ENCODE measurements at places on chromosomes 2 and 18.
A peak's percentile ranks its signal among the peaks of the same experiment; 100 is the strongest.

DNA sequence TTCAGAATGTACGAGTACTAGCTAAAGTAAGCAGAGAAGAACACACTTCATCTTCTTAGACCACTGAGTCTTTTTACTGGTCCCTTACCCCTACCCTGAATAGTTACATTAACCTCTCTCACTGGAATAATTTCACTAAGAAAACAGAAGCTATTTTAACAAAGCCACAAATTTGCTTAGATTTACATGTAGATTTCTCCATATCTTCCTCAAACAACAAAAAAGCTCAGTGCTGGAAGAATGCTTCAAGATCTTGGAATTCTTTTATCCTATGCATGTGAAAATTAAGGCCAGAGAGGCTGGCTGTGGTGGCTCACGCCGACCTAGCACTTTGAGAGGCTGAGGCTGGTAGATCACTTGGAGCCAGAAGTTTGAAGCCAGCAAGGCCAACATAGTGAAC is 35.2 kb downstream of the MOGAT1 start:
- no peak for DNase-seq

GRCh38 chr18:67199993-67200617 is 316.4 kb downstream of the DSEL start:
- DNase-seq: no peak

- no peak for DNase-seq
Observed at GRCh38 chr2:121855510-121855909, 100.1 kb downstream of the TSN start.

GRCh38 chr2:135743860-135744259 is 2.2 kb downstream of the UBXN4 start:
- DNase-seq: no peak

DNA sequence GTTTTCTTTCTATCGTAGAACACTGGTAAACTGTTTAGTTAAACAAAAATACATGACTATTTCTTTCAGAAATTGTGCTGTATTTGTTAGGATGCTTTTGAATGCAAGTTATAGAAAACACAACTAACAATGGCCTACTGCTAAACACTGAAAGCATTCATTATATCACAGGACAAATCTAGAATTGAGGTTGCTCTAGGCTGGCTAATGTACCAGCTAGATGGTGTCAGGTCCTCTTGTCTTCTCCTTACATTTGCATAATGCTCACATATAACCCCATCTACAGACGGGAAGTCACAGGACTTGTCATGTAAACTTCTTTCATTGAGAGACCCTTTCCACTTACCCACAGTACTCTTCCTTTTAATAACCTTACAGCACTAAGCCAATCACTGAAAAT is 586.8 kb downstream of the DSC3 start:
- DNase-seq: no peak

DNA sequence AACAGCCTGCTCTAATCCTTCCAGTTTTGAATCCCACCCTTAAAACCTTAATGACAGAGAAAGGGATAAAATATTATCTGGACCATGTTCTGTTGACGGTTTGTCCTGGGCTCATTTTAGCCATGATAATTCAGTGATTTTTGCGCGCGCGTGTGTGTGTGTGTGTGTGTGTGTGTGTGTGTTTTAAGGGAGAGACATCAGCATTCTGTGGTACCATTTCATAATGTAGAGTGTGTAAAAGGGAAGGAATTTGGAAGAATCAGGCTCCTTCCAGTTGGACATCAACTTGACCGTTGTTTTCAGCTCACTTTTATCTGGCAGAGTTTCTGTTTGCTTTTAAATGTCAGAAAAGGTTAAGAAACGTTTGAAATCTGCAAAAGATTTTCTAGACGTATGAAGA is 535.5 kb downstream of the TNS1 start:
- no peak for DNase-seq

- DNase-seq: peak; percentile 55
Observed at GRCh38 chr2:105796131-105796638, 51.5 kb downstream of the NCK2 start.

GRCh38 chr2:211103989-211104388 is 547.6 kb downstream of the CPS1 start:
- DNase-seq: no peak

- no peak for DNase-seq
Observed at GRCh38 chr18:5961097-5961827, 65.9 kb upstream of the TMEM200C start.

- no peak for DNase-seq
Observed at GRCh38 chr2:65098741-65099140, 31.2 kb downstream of the RAB1A start.

DNA sequence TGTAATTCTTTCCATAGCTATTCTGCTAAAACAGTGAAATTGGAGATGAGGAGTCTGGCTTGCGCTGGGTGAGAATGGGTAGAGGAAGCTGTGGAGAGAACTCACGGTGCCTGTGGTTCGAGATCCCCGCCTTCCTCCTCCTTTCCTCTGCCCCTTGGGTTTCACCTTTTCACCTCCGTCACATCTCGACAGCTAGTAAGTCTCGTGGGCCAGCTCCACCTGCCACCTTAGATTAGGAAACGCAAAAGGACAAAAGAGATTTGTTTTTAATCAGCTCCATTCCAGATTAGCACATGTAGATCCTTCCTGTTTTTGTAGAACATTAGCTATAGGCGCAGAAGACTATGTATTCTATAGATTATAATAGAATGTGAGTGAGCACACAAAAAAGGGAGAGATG is 20.6 kb downstream of the TRIB2 start:
- no peak for DNase-seq

GRCh38 chr2:224165901-224166319 is 126.8 kb upstream of the SERPINE2 start:
- DNase-seq: no peak

GRCh38 chr2:168594778-168595177 is 138.7 kb downstream of the CERS6 start:
- no peak for DNase-seq

DNA sequence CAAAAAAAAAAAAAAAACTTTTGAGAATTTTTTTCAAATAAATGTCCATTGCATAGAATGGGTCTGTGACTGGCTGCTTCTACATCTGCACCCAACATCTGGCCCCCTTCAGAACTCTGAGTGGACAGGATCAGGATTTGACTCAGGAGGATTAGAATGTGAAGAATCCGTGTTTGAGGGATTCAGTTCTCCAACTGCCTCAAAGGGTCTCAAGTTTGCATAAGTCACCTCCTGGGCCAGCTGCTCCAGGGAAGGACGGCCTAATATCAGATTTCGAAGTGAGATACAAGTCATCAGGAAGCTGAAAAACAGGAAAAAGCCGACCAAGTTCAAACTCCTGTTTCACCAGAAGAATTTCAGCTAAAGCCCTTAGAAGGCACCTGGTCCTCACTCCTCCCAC is 10.9 kb downstream of the MAT2A start:
- no peak for DNase-seq

DNA sequence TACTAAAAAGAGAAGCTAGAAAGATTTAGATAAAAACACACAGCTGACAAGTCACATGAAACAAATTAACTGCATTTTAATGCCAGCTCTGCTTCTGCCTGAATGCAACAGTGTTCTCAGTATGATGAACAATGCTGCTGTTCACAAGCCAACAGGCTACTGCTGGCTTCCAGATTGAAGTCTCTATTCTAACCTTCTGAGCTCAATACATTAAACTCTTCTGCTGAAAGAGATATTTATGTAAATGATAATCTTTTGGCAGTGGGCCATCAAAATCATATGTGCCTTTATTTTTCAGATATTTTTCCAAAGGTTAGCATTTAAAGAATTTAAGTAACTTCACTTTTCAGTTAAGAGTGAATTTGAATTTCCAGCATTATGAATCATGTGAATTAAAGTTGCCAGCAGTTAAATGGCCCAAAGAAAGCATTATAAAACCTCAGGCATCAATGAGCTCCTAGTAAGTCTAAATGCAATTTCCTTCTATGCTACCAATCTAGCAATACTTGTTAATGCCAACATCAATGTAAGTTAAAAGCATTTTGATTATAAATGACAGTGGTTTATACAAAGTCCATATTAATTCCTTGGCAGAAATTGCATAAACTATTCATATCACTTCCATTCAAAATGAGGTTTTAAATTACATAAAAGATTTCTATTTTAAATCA is 72.4 kb downstream of the ID2 start:
- DNase-seq: no peak

GRCh38 chr2:158635961-158636601 is 159.0 kb upstream of the DAPL1 start:
- no peak for DNase-seq

DNA sequence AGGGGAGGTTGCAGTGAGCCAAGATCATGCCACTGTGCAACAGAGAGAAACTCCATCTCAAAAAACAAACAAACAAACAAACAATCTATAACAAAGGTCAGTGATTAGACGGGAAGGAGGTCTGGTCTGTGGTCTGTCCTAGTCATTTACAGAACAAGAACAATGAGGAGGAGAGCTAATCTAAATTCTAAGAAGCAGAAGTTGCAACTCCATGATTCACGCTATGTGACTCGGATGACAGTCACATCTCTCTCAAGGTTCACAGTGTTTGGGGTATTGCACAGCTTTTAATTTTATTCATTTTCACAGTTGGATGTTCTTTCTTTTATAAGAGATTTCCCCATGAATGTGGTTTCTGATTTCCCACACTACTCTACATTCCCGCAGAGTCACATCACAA is 218.7 kb upstream of the PIEZO2 start:
- DNase-seq: no peak

DNA sequence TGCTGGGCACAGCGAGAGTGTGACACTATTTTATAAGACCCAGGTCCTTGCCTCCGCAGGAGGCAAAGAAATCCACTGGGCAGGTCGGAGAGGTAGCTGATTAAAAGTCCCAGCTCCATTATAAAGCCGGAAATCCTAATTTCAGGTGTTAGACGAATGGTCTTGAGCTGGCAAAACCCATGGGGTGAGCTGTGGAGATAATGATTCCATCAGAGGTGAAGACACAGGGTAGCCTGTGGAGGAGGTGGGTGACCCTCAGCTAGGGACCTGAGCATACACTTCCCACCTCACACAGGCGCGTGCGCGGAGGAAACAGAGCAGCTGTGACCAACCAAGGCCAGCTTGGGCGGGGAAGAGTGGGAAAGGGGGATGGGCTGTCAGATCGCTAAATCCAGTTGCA is 201.7 kb upstream of the CXCR4 start:
- peak; percentile 17 for DNase-seq
